ENCODE measurements at places on chromosomes 11 and 22.

- no peak for DNase-seq
These were observed 2.6 kb upstream of the SART1 start for GRCh38 chr11:65958774-65959420.

GRCh38 chr11:35750981-35751663, 88.5 kb downstream of the TRIM44 start:
- DNase-seq: no peak

DNA sequence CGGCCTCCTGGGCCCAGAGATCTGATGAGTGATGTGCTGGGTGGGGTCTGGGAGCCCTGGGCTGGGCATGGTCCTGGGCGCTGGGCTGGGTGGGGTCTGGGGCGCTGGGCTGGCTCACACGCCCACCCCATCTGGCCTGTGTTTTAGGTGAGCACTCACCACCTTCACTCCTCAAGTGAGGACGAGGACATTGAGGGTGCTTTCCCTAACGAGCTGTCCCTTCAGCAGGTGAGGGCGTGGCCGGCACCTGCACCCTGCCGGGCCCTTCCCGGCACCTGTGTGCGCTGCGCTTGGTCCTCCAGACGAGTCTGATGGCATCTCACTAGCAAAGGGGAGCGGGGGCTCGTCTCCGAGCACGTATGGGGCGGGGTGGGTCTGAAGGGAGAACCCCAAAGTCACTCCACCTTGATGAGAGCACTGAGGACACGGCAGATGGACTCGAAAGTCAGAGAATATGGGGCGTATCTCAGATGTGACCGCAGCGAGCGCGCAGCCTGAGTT, 37.9 kb downstream of the SBF1 start:
- DNase-seq: no peak

DNA sequence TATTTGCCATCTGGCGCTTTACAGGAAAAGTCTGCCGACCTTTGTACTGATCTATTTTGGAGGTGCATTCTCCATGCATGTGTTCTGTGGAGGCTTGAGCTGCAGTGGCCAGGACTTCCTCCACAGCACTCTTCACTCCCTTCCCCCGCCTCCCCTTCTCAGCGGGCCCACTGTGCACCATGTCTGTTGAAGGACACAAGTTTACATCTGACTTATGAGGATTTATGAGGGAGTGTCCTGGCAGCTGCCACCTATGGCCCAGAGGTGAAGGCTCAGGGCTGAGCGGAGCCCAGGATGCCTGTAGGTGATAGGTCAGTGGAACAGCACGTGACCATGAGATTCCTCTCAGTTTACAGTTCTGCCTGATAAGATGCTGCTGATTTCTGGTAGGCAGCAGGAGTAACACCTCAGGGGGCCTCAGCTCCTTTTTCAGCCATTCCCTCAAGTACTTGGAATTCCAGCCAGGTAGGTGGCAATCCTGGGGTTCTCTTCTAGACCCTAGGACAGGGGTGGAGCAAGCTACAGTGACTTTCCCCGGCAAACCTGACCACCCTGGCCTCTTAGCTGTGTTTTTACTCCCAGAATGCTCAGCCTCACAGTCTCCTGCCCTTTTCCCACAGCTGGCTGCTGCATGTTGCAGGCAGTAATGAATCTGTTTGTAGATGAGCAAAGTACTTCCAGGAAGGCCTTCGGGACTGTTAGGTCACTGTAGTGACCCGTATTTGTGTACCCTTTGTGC, 59.9 kb downstream of the PPFIBP2 start:
- DNase-seq: no peak

- DNase-seq: peak; percentile 73
These were observed 387.1 kb downstream of the SOX6 start for GRCh38 chr11:15969281-15969680.

- peak; percentile 90 for DNase-seq
These were observed 655.9 kb upstream of the TENM4 start for GRCh38 chr11:80096736-80097135.

- DNase-seq: no peak
These were observed 217.3 kb upstream of the TMEM45B start for GRCh38 chr11:129598378-129598777.

- DNase-seq: no peak
These were observed 55.1 kb downstream of the MTMR3 start for GRCh38 chr22:29937940-29938693.

GRCh38 chr11:19389787-19390303, 149.1 kb upstream of the E2F8 start:
- DNase-seq: peak; percentile 64

- peak; percentile 48 for DNase-seq
These were observed 17.6 kb downstream of the F2 start for GRCh38 chr11:46736615-46737014.

- DNase-seq: peak; percentile 99
These were observed 548.0 kb downstream of the ETS1 start for GRCh38 chr11:128039140-128040021.

GRCh38 chr11:10236840-10237239, 57.2 kb downstream of the SBF2 start:
- no peak for DNase-seq

DNA sequence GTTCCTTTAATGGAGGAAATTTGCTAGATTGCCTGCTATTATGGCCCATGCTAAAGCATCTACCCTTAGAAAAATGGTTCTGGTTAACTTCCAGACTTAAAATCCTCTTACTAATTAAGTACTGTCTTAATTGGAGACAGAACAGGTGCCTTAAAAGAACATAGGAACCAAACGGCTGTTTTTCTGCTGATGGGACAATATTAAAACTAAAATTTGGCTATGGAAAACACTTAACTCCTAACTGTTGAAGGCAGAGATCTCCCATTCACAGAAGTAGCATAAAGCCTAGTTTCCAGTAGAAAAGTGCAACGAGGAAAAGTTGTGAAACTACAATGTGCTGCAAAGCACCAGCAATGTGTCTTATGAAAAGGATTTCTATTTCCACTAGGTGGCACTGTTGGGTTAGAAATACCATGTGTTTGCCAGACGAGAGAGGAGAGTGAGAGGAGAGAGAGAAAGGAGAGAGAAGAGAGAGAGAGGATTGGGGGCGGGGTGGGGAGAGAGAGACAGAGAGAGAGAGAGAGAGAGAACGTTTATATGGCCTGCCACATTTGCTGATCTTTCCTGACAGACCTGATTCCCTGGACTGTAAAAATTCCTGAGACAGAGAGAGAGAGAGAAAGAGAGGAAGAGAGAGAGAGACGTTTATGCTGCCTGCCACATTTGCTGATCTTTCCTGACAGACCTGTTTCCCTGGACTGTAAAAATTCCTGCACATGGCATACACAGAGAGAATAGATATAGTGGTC, 51.5 kb downstream of the FAM181B start:
- DNase-seq: peak; percentile 78

GRCh38 chr22:20022978-20023613, 2.2 kb downstream of the TANGO2 start:
- no peak for DNase-seq

DNA sequence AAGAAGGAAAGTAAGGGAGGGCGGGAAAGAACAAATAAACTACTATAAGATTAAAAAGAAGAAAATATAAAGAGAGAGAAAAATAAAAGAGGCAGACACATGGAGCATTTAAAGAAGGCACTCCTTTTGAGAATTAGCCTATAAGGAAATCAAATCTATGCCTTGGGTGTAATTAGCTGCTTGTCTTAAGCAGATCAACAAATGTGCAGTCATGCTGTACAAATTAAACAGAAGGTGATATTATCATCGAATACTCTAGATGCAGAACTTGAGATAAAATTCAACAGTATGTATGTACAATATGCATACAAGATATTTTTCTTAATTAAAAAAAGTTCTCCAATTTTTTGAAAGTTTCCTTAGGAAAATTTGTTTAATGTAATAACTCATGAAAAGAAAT, 623.0 kb upstream of the CHORDC1 start:
- DNase-seq: no peak

GRCh38 chr11:91857179-91857578, 367.4 kb upstream of the FAT3 start:
- DNase-seq: peak; percentile 30

- no peak for DNase-seq
These were observed 270.7 kb downstream of the TBC1D22A start for GRCh38 chr22:47032956-47033647.

GRCh38 chr22:24285245-24285644, 14.6 kb downstream of the SPECC1L start:
- peak; percentile 61 for DNase-seq

Measured in AG10803 (cell line).